Left ventricle myocardium superior (tissue), 1 donor: ENCODE measurements at places on chromosomes 5 and 9.

DNA sequence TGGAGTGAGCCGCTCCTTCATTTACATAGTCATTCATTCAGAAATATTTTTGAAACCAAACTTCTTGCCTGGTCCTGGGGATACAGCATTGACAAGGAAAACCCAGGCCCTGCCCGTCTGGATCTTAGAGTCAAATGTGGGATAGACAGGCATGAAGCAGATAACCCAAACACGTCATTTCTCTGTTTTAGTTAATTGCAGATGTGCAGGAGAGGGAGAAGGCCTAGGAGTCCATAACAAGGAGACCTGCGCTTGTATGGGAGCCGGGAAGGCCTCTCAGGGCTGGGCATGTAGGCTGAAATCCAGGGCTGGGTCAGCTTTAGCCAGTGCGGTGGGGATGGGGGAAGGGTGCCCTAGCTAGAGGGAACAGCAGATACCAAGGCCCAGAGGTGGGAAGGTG is 43.3 kb downstream of the PRRX2 start:
- no peak for DNase-seq

DNA sequence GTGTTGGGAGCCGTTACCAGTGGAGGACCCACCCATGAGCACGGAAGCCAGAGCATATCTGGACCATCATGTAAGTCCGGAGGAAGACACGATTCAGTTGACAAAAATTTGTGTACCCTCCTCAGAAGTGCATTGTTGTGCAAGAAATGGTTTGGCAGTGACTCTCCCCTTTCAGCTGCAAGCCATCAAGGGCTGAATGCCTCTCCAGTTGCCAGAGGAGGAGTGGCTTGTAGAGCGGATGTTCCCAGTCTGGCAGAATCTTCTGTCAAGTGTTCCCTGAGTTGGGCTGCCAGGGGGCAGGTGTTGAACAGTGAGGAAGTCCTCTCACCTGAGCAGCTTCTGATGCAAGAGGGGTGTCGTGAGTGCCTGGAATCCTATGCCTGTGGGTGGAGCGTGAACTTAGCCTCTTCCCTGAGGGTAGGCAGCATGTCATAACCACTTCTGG is 27.6 kb upstream of the CDKN2AIPNL start:
- DNase-seq, result peak; percentile 75

DNA sequence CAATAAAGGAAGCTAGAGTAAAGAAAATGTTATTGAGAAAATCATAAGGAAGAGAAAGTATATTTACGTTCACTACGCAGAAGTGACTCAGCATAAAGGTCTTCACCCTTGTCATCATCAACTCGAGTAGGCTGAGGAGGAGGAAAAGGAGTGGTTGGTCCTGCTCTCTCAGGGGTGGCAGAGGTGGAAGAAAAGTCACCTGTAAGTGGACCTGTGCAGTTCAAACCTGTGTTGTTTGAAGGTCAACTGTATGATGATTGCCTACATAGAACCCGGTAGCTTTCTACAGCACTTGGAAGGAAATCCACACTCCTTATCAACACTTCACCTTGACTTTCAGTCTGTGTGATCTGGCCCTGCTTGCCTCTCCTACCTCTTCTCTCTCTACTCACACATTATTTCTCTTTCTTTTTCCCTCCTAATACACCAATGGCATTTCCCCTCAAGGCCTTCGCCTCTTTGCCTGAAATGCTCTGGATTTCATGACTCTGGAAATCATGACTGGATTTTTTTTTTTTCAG is 109.3 kb upstream of the CPEB4 start:
- DNase-seq, result no peak

DNA sequence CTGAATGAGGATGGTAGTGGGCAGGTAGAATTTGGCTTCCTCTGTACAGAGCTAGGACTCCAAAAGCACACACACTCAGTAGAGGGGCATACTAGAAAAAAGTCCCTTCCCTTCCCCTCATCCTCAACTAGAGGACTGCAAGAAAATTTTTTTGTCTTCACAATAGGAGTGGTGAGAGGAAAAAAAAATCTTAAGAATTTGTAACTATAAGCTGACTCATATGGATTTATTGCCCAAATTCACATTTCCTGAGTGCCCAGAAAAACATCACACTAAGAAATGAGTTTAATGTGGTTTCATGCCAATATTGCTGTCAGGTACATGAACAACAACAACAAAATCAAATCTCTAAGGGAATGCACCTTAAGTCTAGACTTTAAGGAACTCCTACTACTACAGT is 43.7 kb downstream of the RANBP6 start:
- DNase-seq, result no peak

GRCh38 chr5:174335682-174336364 is 290.3 kb downstream of the NSG2 start:
- no peak for DNase-seq

DNA sequence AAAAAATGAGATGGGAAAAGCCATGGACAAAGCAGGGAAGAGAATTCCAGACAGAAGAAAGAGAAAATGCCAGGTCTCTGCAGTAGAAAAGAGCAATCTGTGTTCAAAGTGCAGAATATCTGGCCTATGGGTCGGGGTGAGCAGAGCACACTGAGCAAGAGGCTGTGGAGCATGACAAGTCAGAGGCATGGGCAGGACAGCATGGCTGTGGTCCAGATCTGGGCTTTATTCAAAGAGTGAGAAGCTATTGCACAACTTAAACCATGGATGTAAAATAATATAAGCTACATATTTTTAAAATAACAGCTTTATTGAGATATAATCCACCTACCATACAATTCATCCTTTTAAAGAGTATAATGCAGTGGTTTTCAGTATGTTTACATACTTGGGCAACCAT is 133.1 kb upstream of the SPDL1 start:
- DNase-seq, result no peak

GRCh38 chr9:81671880-81672280 is 17.5 kb downstream of the TLE1 start:
- peak; percentile 87 for DNase-seq

DNA sequence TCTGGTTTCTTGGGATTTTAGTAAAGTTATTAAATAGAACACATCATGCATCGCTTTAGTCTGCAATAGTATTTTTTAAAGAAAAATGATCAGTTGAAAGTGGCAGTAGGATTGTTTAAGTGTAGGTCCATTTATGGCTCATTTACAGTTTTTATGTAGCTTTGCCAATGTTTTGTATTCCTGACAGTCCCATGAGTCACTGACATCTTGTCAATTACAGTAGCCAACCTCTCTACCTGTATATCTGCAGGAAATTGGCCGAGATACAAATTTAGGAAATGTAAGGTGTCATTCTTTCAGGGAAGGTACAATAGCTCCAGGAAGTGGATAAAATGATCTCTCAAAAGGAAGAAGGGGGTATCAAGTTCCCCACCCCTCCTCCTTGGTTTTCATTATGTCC is 47.7 kb upstream of the MTAP start:
- no peak for DNase-seq

DNA sequence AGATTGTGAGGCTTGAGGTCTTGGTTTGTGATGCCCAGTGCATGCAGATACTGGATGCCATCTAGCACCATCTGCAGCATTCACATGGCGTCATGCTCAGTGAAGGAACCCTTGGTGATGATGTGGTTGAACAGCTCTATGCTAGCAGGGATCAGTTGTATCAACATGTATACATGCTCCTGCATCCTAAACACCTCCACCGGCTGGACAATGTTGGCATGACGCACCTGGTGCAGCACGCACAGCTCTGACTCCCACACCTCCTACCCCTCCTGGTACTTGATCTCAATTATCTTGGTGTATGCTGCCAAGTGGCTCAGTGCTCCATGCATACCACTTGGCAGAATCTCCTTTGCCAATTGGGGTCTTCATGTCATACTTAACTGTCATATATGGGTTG is 49.1 kb downstream of the MTREX start:
- no peak for DNase-seq

DNA sequence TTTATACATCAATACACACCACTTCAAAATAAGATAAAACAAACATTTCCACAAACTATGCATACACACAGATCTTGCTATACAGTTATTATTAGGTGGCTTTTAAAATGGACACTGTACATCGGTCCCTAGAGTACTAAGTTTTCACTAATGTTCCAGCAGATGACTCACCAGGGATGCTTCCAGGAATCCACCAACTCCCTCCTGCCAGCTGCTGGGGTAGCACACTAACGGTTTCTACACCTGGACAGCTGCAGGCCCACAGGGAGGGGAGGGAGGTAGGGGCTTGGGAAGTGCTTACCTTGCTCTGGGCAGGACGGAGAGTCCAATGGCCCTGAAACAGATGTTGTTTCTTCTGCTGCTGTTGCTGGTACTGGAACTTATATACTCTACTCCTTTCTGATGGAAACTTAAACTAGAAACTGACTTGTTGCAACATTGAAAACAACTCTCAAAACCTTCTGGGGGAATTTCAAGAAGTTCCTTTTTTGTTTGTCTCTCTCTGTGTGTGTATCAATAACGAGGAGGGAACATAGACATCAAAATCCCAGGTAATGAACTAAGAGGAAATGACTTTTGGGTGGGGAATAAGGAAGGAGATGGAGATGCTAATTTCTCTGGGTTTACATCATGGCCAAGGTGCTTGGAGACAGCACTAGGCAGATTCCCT is at the start of gene IL12B:
Gene IL12B (minus strand): TSS at position 357 of the 670 bp plus-strand sequence. CDS start 3,705 bp downstream, outside the sequence.
- DNase-seq, result no peak

DNA sequence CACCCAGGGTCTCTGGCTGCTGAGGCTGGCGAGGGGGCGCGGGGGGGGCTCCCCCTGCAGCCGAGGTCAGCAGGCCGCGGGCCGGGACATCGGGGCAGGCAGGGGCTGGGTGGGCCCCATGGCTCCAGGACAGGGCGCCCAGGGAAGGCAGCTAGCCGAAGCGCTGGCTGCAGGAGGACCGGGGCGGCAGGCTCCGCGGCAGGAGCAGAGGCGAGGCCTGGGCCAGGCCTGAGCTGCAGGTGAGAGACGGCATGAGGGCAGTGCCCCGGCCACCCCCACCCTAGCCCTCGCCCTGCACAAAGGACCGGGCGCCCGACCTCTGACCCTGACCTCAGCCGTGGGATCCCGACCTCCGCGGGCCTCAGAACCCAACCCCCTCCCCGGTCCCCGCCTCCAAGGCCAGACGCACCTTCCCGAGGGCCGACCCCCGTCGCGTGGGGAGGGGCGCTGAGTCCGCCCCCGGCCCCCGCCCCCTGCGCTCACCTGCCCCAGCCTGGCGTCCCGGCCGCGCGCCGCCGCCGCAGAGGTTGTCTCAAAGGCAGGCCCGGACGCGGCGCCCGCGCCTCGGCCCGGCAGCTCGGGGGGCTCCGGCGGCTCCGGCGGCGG is 431 bp downstream of the RNF208 start:
- no peak for DNase-seq

DNA sequence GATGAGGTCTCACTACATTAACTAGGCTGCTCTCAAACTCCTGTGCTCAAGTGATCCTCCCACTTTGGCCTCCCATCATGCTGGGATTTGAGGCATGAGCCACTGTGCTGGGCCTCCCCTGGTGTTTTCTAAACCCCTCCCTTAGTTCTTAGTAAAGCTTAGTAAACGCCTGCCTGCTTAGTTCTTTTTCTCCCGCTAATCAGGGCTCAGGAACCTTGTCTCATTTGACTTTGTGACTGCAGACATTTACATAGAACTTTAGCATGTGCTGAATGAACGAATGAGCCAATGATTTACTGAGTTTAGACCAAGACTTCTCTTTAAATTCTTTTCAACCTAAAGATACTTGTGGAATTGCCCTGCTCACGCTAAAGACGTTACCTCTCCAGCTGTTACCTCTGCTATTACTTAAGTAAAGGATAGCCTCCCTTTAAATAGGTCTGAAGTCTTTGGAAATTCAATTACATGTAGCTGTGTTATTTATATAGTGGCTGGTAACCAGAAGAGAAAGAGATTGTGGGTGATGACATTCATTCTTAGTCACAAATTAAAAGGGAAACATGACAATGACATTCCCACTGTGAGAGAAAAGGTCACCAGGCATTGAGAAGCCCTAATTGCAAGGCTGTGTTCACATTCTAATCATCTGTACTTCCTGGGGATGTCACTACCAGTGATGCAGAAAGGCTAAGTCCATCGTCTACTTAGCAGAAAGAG is 18.6 kb upstream of the SUSD1 start:
- DNase-seq, result no peak

- DNase-seq, result no peak
Measured at GRCh38 chr5:68699966-68700365, 393.8 kb upstream of the SLC30A5 start.

DNA sequence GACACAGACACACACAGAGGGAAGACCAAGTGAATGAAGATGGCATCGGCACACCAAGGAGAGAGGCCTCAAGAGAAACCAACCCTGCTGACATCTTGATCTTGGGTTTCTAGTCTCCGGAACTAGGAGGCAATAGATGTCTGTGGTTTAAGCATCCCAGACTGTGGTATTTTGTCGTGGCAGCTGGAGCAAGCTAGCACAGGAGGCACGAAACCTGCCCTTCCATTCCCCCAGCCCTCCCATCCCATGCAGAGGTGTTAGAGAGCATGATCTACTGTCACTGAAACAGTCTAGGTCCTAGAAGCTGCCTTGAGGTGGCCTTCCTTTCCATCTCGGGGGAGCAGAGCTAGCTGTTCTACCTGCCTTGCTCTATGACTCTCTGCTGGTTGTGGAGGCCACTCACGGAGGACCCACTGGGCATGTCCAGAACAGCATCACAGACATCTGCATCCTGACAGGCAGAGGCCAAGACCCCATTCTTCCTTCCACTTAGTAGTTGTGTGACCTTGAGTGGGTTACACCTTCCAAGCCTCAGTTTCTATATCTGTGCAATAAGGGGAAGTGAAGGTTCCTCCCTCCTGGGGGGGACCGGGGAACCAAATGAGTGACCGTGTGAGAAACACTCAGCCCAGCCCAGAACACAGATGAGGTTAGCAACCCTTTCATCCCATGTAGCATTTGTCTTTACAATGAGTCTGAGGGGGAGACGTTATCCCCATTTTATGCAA is 134.3 kb upstream of the BOD1 start:
- DNase-seq, result no peak
